ENCODE measurements at places on chromosomes 1 and 21.

DNA sequence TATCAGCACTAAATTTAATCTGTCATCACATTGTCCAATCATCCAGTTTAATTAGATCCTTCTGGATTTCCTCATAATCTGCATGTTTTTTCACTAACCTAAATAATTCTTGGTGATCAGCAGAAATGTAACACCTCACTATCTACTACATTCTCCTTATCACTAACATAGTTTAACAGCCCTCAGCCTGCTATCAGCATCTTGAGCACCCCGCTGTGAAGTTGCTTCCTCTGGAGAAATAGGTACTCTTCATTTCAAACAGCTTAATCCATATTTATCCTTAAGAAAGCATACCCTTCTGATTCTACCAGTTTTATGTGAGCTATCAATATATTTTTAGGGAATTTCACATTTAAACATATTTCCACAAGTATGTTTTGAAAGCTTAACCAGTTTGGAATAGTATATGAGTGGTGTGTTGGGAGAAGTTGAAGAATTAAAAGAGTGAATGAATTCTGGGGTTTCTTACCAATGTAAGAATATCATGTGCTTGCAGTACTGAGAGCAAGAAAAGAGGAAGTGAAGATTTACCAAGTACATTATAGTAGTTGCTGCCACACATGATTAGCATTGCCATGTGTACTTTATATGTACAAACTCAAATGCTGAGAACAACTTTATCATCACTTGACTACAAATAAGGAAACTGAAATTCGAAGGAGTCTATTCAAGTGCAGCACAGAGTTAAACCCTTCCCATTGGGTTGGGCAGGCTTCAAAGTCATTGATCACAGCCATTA is 771.1 kb upstream of the ADGRL4 start:
- DNase-seq: no peak

GRCh38 chr1:179516976-179517705 is 58.6 kb downstream of the NPHS2 start:
- DNase-seq: no peak

DNA sequence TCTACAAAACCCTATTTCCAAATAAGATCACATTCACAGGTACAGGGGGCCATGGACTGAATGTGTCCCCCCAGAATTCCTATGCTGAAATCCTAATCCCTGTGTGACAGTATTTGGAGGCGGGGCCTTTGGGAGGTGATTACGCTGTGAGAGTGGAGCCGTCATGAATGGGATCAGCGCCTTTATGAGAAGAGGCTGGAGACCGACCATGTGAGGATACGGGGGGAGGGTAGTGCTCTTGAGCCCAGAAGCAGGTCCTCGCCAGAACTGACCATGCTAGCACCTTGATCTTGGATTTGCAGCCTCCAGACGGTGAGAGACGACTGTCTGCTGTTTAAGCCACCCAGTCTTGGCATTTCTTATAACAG is 23.8 kb upstream of the KIF26B start:
- no peak for DNase-seq

DNA sequence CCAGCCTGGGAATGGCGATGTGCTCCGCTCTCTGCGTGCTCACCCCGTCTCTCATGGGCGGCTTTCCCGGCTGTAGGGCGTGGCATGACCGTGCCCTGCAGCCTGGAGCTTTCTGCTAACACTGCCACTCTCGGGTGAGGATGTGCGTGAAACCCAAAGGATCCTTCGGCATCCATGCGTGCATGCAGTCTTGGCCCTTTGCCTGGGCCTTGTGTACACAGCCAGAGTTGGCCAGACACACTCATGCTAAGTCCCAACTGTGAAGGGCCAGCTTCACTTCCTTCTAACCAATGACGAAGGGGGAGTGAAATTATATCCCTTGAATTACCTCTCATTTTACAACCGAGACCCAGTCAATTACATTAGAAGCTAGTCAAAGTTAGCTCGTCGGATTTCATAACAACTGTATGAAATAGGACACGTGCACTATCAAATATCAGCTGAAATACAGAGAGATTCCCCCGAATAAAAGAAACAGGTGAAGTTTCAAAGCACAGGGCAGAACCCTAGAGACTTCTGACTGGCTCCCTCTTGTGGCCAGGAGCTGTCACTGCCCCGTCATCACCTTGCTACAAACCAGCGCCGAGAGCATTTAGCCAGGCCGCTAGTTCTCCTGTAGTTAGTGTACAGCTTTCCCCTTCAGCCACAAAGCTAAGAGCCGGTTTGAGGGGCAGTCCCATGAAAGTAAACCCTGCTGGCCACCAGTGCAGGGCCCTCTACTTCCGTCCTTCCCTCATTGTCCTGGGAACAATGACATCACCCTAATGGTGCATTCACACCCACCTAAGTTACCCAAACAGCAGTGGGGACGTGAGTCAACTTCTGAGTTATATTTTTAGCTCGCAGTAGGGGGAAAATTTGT is 63.4 kb upstream of the COA6 start:
- DNase-seq: peak; percentile 44

- no peak for DNase-seq
Measured at GRCh38 chr1:190067592-190067991, 410.1 kb downstream of the BRINP3 start.

- no peak for DNase-seq
Measured at GRCh38 chr1:199109160-199109559, 470.3 kb downstream of the PTPRC start.

GRCh38 chr1:42930178-42931107 is 28.2 kb downstream of the SLC2A1 start:
- DNase-seq: no peak

DNA sequence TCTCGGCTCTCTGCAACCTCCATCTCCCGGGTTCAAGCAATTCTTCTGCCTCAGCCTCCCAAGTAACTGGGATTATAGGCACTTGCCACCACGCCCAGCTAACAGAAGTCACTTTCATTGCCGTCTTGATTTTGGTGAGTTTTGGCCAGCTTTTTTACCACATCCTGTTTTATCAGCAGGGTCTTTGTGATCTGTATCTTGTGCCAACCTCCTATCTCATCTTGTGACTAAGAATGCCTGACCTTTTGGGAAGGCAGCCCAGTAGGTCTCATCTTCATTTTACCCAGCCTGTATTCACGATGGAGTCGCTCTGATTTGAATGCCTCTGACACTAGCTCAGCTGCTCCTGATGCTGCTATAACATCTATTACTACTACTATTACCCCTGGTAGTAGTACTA is 46.8 kb upstream of the BARHL2 start:
- no peak for DNase-seq

- DNase-seq: no peak
Measured at GRCh38 chr21:32325706-32326105, 27.1 kb downstream of the MRAP start.

- DNase-seq: no peak
Measured at GRCh38 chr1:206005234-206005633, 2.0 kb upstream of the RAB7B start.

- DNase-seq: no peak
Measured at GRCh38 chr1:39094685-39095084, 68.5 kb downstream of the NDUFS5 start.

- DNase-seq: peak; percentile 39
Measured at GRCh38 chr1:27192039-27192529, 37.2 kb upstream of the SLC9A1 start.

DNA sequence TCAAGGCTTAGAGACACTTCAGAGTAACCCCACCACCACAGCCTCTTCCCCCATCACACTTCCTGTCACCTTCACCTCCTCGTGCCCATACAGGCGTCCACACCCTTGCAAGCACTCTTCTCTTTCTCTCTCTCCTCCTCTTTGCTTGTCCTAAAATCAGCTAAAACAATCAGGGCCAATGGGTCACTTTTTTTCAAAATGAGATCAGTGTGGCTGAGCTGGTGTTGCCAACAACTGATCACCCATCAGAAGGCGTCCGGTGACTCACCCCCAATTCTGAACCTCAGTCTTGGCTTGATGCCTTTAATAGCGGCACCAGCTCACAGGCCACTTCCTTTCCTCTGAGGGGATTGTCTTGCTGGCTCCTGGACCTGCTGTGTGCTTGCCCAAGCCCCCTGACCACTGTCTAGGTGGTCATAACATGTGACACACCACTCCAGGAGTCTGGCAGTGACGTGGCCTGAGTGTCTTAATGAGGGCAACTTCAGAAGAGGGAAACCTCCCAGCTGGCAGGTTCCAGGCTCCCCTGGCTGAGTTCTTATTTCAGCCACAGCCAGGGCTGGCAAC is 1.6 kb downstream of the DRAXIN start:
- peak; percentile 90 for DNase-seq

DNA sequence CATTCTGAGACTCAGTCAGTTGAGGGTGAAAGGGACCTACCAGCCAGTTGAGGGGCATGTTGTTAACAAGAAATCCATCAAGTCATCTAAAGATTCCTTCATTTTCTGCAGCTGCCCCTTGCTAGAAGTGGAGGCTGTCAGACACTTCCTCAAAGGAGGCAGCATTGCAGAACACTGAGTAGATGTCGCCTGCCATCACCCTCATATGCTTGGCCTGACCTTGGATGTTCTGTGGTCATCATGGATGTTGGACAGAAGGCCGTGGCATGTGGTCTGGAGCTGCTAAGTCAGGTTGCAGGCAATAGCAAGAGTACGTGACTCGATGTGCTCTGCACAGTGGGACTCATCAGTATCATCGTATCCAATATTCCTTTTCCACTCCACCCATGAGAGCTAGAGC is 70.6 kb downstream of the GATAD2B start:
- no peak for DNase-seq

- no peak for DNase-seq
Measured at GRCh38 chr1:211236633-211237320, 22.4 kb upstream of the RCOR3 start.

- DNase-seq: no peak
Measured at GRCh38 chr1:247953408-247953807, 4.8 kb downstream of the OR2L8 start.
